Stimulated activated CD8-positive, alpha-beta memory T cell treated with anti-CD3 and anti-CD28 coated beads, Interleukin-2, amount 100 ng/mL, for 1 hour (primary cell): ENCODE measurements at places on chromosomes 4 and X.

- DNase-seq = no peak
Observed at GRCh38 chr4:79325864-79326328, at the start of gene NAA11. NAA11 (minus strand) TSS chr4:79326061; CDS start chr4:79325877, 184 bp downstream.

- DNase-seq = no peak
Observed at GRCh38 chr4:153564630-153565525, 98.7 kb downstream of the TMEM131L start.

- no peak for DNase-seq
Observed at GRCh38 chr4:169307576-169307975, 36.8 kb upstream of the SH3RF1 start.

DNA sequence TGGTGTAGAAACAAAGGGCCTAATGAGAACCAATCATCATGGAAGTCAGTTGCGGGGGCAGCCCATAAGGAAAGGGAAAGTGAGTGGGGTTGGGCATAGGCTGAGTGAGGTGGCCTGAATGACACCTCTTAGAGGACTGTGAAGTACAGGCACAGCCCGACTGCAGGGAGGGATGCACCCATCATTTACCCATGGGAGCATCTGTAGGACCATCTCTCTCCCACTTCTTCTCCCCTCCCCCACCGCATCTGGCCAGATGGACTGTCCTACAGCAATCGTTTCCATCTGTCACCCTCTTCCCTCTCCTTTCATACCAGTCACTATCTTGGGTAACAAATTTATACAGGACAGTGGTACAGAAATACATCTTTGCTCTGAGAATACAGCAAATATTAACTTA lies 4.2 kb downstream of the STBD1 start:
- no peak for DNase-seq

- DNase-seq = no peak
Observed at GRCh38 chrX:64456828-64457227, 61.6 kb upstream of the MTMR8 start.

- no peak for DNase-seq
Observed at GRCh38 chr4:31946456-31946855, 1226.3 kb downstream of the PCDH7 start.

DNA sequence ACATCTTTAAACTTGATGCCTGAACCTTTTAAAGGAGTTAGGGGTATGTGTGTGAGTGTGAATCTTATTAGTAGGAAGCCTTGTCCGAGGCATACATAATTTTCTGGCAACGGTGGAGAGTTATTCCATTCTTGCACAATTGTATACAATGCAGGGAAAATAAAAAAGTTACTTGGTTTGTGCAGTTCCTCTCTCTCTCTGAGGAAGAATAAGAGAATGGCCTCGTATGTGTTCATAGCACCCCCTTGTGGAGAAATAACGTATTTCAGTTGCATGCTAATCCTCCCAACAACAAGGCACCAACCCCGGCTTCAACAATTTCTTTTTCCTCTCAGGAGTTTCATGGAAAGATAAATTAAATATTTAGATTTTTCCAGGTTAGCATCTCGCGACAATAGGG lies 33.7 kb upstream of the FGF13 start:
- no peak for DNase-seq
